ENCODE measurements at places on chromosomes 3 and 15. TPM values are rescaled to one million over a fixed set of nuclear protein-coding genes. Genes with fewer than 3 reads are reported as not detected.

The CHRD gene
- 0.84 TPM for total RNA-seq

The ARPC4 gene
- total RNA-seq: 154 TPM

The NUP210 gene
- 14.9 TPM for total RNA-seq

The RAB6B gene
- total RNA-seq: 3.3 TPM

The GUCA1C gene
- not detected for total RNA-seq
